ENCODE measurements at places on chromosomes 6 and 20.

GRCh38 chr20:32702706-32703425, 29.1 kb upstream of the C20orf203 start:
- no peak for DNase-seq

GRCh38 chr20:63309261-63310071, 16.5 kb downstream of the COL20A1 start:
- no peak for DNase-seq

DNA sequence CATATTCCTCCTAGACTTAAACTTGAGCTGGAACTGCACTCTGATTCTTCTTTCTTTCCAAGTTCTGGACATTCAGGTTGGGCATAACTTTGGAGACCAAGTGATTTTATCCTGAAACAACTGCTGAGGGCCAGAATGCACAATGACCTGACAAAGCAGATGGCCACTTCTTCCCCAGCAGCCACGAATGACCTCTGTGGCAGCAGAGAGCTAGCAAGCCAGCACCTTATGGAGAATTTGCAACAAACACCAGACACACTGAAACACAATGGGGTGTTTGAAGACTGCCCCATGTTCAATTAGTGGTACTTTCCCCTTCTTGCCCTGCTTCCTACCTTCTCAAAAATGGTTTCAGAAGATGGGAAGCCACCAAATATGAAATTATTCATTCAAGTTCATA, 4.2 kb upstream of the TENT5A start:
- no peak for DNase-seq

GRCh38 chr6:24959319-24959718, 23.6 kb upstream of the RIPOR2 start:
- no peak for DNase-seq

- DNase-seq = no peak
Observed at GRCh38 chr6:42735976-42736375, 9.9 kb downstream of the TBCC start.

- no peak for DNase-seq
Observed at GRCh38 chr6:158907931-158908330, 88.8 kb upstream of the EZR start.

GRCh38 chr20:52309181-52309580, 117.6 kb upstream of the ZFP64 start:
- no peak for DNase-seq

GRCh38 chr6:2868637-2869036, 27.0 kb upstream of the SERPINB1 start:
- no peak for DNase-seq

DNA sequence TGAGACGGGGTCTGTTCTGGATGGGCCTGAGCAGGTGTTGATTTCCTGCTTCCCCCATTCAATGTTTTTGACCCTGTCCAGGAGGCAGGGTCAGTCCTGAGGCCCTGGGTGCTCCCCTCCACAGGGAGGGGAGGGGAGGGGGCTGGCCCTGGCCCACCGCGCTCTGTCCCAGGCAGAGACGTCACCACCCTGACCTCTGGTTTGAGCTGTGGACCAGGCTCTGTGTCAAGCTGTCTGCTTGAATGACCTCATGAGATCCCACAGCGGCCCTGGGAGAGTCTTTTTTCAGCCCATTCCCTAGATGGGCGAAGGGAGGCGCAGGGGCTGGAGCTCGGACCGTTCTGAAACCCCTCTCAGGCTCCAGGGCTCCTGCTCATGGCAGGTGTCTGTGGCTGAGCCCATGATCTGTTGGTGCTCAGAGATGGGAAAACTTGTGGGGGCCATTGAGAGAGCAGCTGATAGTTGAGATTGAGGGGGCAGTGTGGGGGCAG, 8.9 kb upstream of the LKAAEAR1 start:
- no peak for DNase-seq

All from CD4-positive, alpha-beta T cell treated with Interferon gamma for 1 hour (primary cell).